ENCODE measurements at places on chromosomes 11 and 22.

GRCh38 chr11:17206463-17206862, 1.3 kb downstream of the PIK3C2A start:
- no peak for DNase-seq

DNA sequence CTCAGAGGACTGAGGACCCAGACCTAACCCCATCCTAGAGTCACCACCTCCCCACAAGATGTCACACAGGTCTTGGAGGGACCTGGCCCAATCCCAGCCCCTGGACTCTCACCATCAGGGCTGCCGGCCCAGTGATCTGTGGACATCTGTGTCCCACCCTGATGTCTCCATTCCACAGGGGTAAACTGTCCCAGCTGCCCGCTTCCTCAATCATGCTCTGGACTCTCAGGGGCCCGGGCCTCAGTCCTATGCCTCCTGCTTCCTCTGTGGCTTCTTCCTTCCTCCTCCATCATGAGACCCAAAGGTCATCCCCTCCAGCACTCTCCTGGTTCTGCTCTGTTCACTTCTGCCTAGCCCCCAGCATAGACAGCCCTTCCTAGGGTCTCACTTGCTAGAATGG, 32.2 kb downstream of the ARAP1 start:
- DNase-seq: no peak

GRCh38 chr22:17700778-17701177, 62.2 kb downstream of the BCL2L13 start:
- DNase-seq: no peak

DNA sequence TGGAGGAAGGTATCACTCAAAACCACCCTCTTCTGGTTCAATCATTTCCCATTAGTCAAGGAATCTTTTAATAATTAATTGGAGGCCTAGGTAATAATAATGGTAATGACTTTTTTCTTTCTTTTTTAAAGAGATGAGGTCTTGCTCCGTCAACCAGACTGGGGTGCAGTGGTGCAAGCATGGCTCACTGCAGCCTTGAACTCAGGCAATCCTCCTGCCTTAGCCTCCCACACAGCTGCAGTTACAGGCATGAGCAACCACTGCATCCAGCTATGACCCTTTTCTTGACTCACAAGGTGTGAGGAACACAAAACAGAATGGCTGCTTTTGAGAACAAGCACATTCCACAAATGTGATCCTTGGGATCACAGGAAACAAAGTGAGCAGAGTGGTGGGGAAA, 3.6 kb downstream of the POLDIP3 start:
- no peak for DNase-seq

GRCh38 chr22:37930270-37930951, 23.0 kb downstream of the C22orf23 start:
- DNase-seq: no peak

- DNase-seq: no peak
Measured at GRCh38 chr22:46280063-46280817, 12.4 kb downstream of the TTC38 start.

DNA sequence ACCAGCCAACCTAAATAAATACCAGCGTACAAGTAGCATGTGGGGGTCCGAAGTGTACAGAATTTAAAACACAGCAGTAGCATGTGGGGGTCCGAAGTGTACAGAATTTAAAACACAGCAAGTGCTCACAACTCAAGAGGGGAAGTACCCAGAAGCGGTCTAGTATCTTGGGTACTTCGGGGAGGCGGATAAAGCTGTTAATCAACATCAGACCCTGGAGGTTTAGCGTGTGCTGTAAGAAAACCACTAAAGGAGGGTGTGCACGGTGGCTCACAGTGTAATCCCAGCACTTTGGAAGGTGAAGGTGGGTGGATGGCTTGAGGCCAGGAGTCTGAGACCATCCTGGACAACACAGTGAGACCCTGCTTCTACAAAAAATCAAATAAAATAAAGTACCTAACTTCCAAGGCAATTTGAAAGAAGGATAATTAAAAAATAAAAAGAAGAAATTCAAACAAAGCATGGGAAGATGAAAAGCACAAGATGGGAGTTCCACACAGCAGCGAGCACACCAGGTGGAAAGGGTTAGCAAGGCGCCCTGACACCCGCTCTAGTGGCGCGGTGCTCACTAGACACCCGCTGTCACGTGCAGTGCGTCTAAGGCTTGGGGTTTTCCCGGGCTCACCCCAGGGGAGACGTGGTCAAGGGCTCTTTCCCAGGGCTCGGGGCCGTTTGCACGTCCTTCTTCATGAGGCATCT, 35.0 kb upstream of the MOB2 start:
- no peak for DNase-seq

DNA sequence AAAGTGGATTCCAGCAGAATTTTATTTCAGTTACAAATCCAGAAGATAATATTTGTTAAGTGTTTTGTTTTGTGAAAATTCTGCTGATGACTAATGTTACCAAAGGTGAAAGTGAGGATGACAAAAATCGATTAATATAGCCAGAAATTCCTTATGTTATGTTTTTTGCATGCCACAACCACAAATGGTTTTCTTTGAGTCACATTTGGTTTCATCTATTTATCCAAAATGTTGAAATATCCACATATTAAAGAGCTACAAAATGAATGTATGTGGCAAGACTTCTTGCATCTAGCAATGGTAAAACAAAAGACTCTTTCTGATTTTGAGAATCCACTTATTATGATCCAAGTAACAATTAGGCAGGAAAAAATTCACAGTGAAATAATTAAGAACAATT, 150.1 kb upstream of the LRRC4C start:
- no peak for DNase-seq

DNA sequence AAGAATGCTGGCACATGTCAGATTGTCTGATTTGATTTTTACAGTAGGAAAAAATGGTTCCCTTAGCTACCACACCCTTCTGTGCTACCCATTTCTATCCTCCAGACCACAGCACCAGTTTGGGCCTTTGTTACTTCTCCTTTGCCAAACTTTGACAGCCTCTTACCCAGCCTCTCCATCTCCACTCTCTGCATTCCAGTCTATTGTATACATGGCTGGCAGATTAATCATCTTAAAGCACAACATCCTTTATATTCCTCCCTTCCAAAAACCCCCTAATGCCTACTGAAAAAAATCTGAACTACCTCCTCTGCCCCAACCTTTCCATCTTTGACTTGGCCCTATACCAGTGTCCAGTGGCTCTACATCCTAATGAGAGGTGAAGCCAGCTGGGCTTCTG, 10.8 kb upstream of the PANX1 start:
- no peak for DNase-seq

DNA sequence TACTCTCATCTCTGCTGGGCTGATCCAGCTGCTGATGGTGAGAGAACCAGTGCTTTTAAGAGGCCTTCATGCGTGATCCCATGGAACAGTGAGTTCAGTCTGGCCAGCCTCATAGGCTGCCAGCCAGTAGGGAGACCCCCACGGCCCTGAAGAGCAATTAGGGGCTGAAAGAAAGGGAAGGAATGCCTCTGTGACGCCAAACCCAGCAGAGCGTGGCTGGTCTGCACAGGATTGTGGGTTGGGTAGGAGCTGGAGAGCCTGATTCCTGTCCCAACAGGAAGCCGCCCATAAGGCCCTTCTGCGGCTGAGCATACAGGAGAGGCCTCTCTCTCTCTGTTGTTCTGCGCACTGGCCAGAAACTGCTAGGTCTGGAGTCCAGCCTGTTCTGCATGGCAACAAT, 181.5 kb upstream of the E2F8 start:
- no peak for DNase-seq

DNA sequence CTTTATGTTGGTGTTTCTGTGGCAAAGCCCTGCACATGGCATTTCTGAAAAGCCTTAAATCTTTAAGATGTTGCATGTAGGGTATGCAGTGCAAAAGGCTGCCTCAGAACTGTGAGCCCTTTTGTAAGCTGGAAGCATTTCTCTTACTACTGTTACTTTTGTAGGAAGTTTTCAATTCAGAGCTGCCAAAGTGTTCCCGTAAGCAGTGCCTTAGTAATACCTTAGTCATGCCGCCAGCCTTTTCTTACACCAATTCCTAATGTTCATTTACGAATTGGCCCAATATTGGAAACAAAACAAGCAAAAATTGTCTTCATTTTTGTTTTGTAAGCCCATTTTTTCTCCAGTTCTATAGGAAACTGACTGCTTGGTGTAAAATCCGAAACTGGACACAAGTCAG, 67.4 kb upstream of the RASSF10 start:
- DNase-seq: no peak

Data from NCI-H510A (cell line).